ENCODE measurements at places on chromosomes 12 and 14.

GRCh38 chr14:68525516-68525915 lies 267.4 kb downstream of the ZFP36L1 start:
- no peak for DNase-seq

DNA sequence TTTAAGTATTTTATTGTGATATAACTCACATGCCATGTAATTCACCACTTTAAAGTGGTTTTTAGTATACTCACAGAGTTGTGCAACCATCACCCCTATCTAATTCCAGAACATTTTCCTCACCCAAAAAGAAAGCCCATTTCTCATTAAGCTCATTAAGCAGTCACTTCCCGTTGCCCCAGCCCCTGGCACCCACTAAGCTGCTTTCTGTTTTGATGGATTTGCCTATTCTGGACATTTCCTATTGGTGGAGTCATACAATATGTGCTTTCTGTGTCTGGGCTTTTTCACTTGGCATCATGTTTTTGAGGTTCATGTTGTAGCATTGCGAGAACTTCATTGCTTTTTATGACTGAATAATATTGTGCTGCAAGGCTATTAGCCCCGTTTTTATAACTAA lies 66.0 kb downstream of the ARL6IP4 start:
- no peak for DNase-seq

DNA sequence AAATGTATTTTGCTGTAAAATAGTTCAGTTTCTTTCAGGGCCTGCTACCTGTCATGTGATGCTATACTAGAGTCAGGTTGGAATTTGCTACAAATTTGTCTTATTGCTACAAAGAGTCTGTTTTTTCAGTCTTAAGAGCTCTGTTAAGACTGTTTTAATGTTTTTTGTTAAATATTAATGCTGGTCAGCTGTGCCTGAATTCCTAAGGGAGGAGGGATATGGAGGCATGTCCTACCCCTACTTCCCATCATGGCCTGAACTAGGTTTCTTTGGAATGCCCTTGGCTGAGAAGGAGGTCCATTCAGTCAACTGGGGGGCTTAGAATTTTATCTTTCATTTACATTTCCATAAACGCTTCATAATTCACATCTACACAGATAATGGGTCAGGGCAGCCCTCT lies 30.0 kb downstream of the IQSEC3 start:
- no peak for DNase-seq

DNA sequence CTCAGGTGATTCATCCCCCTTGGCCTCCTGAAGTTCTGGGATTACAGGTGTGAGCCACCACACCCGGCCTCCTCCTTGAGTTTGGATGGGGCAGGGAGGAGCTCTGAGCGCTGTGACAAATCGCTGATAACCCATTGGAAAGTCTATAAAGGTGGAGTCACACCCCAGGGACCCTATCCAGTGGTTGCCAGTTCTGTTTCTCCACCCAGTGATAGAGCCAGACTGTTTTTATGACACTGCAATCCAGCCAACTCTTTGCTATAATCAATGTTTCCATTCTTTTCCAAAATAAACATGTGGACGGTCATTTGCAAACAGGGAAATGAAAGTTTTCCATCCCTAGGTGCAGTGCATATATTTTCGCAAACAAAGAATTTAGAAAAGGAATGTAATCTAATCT lies 142.0 kb upstream of the PELI2 start:
- DNase-seq, result no peak

GRCh38 chr12:106179086-106179485 lies 40.3 kb upstream of the NUAK1 start:
- DNase-seq, result no peak

GRCh38 chr12:12214201-12214600 lies 52.6 kb downstream of the LRP6 start:
- DNase-seq, result no peak

- no peak for DNase-seq
Measured at GRCh38 chr12:115398311-115398781, 714.4 kb upstream of the TBX3 start.

DNA sequence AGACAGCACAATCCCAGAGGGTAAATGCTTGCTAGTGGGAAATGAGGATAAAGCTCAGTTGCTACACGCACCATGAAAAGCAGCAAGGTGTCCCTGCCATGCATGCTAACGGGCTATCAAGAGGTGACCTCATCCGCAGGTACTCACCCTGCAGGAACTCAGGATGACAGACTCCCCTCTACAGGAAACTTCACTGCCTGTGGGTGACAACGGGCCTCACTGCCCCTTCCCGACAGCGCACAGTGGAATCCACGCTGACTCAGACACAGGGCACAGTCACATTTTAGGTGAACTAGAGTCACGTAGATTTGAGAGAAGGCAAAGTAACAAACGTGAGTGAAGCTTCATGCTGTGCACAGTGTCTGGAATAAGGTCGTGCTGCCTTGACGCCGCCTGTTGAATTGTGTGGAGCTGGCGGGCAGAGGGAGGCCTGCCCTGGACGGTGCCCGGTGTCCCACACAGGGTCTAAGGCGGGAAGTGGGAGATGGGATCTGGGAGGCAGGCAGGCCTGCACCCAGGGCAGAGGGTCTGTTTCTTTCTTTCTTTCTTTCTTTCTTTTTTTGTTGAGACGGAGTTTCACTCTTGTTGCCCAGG lies 331.8 kb downstream of the TMEM132D start:
- DNase-seq, result no peak

- no peak for DNase-seq
Measured at GRCh38 chr12:75354011-75354410, 19.5 kb downstream of the GLIPR1L1 start.

- no peak for DNase-seq
Measured at GRCh38 chr14:90349739-90350138, 18.0 kb upstream of the NRDE2 start.
